Stimulated activated CD4-positive, alpha-beta T cell treated with anti-CD3 and anti-CD28 coated beads, Interleukin-4, amount 100 ng/mL, for 1 hour (primary cell): ENCODE measurements at places on chromosomes 11 and 22.

- DNase-seq: no peak
These were observed 10.2 kb downstream of the GRAP2 start for GRCh38 chr22:39910876-39911613.

GRCh38 chr22:48331266-48331665 lies 1496.4 kb downstream of the BRD1 start:
- DNase-seq: no peak

GRCh38 chr11:15114501-15115475 lies at the start of gene INSC:
Gene INSC, plus strand, starts transcription at chr11:15114923. Its CDS starts 34,252 bp downstream, at chr11:15149175.
- no peak for DNase-seq

DNA sequence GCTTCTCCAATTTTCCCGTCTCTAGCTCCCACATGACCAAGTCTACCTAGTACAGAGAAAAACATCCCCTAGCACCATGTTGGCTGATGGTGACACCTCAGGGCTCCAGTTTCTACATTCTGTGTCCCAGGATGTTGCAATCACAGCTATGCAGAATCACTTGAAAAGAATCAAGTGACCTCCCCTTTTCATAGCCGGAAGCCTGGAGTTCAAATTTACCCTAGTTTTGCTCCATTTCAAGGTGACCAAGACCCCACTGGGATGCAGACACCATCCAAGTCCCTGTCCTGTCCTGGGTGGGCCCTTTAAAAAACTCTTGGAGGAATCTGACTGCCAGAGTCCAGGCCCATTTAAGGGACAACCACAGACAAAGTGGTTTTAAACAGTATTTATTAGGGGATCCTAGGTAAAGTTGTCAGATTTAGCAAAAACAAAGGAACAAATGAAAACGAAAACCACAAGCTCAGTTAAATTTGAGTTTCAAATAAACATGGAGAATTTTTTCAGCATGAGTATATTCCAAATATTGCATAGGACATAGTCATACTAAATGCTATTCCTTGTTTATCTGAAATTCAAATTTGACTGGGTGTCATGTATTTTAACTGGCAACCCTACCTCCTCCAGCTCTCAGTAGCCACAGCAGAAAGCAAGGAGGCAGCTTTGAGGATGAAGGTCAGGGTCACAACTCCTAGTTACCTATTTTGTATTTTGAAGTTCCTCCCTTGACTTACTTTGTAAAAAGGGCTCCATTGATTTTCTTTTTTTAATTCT lies 52.4 kb downstream of the MIAT start:
- DNase-seq: no peak

DNA sequence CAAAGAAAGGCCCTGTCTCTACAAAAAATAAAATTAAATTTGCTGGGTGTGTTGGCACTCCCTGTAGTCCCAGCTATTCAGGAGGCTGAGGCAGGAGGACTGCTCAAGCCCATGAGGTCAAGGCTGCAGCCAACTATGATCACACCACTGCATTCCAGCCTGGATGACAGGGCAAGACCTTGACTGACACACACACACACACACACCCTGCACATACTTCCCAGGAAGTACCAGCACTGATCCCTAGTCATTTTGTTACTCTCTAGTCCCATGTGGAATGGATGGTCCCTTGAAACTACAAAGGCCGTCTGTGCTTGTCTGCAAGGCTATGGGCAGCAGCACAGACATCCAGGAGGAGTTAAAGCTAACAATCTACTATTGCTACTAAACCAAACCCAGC lies 59.7 kb upstream of the CYP2D6 start:
- DNase-seq: no peak

DNA sequence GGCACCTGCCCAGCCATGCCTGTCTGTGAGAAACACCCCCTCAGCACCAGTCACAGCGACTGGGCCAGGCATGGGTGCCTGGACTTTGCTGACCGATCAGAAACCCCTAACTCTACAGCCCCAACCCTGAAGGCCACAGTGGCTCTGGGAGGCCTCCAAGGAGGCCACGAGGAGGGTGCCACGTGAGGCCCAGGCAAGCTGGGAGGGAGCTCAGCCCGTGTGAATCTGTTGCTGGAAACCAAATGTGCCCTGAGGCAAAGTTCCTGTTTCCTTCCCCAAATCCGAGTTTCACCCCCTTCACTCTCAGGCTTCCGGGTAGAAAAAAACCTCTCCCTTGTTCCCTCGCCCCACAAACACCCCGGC lies 1.3 kb downstream of the UNC93B1 start:
- no peak for DNase-seq
